Peyer's patch (tissue), 4 donors: ENCODE measurements at places on chromosomes 16 and 17. TPM values are rescaled to one million over a fixed set of nuclear protein-coding genes. Genes with fewer than 3 reads are reported as not detected.

DNA sequence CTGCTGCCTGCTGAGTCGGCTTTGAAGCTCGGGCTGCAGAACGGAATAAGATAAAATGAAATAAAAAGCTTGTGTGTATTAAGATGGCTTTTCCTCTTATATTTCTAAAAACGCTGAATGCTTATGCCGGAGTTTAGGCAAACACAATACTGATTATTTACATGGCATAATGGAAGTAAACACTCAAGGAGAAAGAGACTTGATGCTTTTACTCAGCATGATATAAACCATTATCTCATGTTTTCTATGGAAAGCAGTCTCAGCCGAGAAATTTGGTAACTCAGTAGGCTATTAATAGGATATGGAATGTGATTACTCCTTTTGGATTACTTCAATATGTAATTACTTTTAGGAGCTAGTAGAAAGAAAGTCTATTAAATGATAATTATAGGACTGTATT lies 153.3 kb downstream of the CDH11 start:
- no peaks in the 10 kb centered on the region for H3K4me1 ChIP-seq
- no peaks in the 10 kb centered on the region for H3K36me3 ChIP-seq
- no peaks in the 10 kb centered on the region for H3K27me3 ChIP-seq
- DNase-seq: no peak

DNA sequence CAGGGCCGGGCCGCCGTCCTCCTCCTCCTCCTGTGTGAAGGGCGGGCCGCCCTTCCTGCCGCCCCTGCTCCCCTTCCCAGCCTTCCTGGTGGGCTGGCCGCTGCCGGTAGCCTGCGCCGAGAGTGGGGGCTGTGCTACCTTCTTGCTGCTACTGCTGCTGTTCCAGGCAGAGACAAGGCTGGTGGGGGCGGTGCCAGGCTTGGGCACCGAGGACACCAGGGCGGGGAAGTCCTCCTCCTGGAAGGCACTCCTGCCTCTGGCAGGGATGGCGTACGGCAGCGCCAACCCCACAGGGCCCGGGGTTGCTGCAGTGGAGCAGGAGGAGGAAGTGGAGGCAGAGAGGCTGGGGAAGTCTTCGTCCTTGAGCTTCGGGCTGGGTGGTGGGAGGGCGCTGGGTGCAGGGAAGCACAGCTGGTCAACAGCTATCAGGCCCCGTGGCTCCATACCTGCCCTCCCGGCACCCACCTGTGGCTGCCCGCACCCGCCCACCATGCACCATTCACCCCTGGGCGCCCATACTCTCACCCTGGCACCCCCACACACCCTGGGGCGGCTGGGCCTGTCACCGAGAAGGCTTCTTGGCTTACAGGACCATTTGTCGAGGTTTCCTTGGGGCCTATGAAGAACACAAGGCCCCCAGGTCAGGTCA lies 9.6 kb downstream of the ZNF598 start:
- peaks cover 12% of the 10 kb centered on the region for H3K4me1 ChIP-seq
- H3K27ac ChIP-seq: no peak overlapping the region
- H3K36me3 ChIP-seq: no peaks in the 10 kb centered on the region
- H3K27me3 ChIP-seq: no peaks in the 10 kb centered on the region
- no peak for DNase-seq

Gene SULT1A4
- total RNA-seq: 158 TPM

Gene MT4
- not detected for total RNA-seq

Gene TBC1D3K
- total RNA-seq: not detected
